OCI-M1 (cell line): ENCODE measurements at places on chromosomes 16 and 17.
A peak's percentile ranks its signal among the peaks of the same experiment; 100 is the strongest.

DNA sequence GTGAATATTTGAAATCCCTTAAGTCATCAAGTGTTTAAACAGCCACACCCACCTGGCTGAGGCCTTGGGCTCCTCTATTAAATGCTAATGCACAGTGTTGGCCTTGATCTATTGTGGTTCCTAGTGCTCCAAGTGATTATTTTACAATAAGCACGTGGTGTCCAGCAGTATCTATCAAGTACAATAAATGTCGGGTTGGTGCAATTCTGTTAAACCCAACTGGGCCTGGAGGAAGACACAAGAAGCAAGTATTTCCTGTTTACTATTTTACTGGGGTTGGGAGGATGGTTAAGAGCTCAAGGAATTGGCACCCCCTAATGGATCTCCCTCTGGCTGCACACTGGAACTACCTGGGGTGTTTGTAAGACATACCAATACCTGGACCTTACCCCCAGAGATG is 72.1 kb upstream of the HNF1B start:
- no peak for DNase-seq

DNA sequence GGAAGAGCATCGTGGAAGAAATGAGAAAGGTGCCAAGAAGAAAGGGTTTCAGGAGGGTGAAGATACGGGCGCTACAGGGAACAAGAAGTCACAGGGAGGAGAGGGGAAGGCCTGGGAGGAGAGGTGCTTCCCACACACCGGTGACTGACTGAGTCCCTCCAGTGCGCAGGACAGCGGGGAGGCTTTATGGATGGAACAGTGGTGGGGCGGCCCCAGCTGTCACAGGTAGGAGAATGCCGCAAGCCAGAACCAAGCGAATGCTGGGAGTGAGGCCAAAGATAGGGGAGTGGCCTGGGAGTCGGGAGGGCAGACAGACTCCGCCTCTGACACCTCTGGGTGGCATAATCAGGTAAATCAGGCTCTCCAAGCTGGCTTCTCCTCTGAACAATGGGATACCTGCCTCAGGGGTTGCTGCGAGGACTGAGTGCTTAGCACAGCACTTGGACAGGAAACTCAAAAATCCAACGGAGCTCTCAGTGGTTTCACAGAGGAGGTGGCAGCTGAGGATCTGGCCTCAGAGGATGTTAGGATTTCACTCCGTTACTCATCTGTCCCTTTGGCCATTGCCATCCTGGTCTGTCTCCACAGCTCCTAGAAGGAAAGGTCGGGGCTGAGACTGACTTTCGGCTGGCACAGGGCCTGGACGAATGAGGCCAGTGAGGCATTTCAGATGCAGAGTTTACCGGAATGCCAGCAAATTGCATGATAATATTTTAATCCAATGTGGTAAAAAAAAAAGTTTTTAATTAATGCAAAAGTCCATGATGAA is 717 bp upstream of the CNP start:
- DNase-seq: peak; percentile 44

- no peak for DNase-seq
Measured at GRCh38 chr17:795276-795675, 13.1 kb downstream of the MRM3 start.

GRCh38 chr17:42027961-42028790 is 8.3 kb downstream of the NKIRAS2 start:
- peak; percentile 31 for DNase-seq
